Activated CD4-positive, alpha-beta memory T cell treated with anti-CD3 and anti-CD28 coated beads, Interleukin-2, amount 10 ng/mL, durations not matched to agents 7 days and 5 days (primary cell): ENCODE measurements at places on chromosomes 4 and X. TPM values are rescaled to one million over a fixed set of nuclear protein-coding genes. Genes with fewer than 3 reads are reported as not detected.
A peak's percentile ranks its signal among the peaks of the same experiment; 100 is the strongest.

GRCh38 chr4:140081641-140082390 is 72.2 kb downstream of the MAML3 start:
- no peak overlapping the region for H3K27ac ChIP-seq
- peaks cover 3% of the 10 kb centered on the region for H3K36me3 ChIP-seq
- peaks cover 15% of the 10 kb centered on the region for H3K4me1 ChIP-seq
- H3K4me3 ChIP-seq: no peak overlapping the region

DNA sequence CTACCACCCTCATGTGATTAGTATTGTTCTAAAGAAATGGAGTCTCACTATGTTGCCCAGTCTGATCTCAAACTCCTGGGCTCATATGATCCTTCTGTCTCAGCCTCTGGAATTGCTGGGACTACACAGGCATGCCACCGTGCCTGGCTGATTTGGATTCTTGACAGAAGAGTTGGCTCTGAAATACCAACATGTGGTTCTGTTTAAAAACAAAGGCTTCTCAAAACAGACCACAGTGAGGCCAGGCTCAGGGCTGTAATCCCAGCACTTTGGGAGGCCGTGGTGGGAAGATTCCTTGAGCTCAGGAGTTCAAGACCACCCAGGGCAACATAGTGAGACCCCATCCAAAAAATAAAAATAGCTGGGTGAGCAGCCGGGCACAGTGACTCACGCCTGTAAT is 126.7 kb downstream of the DHRSX start:
- H3K27ac ChIP-seq: no peak overlapping the region
- peaks cover 19% of the 10 kb centered on the region for H3K36me3 ChIP-seq
- no peak overlapping the region for H3K4me3 ChIP-seq
- no peak for DNase-seq
- peaks cover 17% of the 10 kb centered on the region for H3K4me1 ChIP-seq

- no peak for DNase-seq
- H3K27ac ChIP-seq: peak overlapping the region; percentile 95
- H3K36me3 ChIP-seq: peaks cover 41% of the 10 kb centered on the region
- no peaks in the 10 kb centered on the region for H3K27me3 ChIP-seq
- H3K4me3 ChIP-seq: peak overlapping the region; percentile 94
Observed at GRCh38 chr4:56466910-56467283, 520 bp upstream of the SRP72 start.

DNA sequence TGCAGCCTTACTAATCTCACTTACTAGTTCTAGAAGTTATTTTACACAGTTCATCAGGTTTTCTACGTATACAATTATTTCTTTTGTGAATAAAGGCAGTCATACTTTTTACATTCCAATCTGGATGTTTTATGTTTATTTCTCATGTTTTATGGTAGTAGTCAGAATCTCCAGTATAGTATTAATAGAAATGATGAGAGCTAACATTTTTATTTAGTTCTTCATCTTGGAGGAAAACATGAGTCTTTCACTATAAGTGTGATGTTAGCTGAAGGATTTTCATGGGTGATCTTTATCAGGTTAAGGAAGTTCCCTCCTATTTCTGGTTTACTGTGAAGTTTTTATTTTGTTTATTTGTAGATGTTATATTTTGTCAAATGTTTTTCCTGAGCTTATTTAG is 256.1 kb upstream of the GIMD1 start:
- no peaks in the 10 kb centered on the region for H3K27me3 ChIP-seq
- H3K36me3 ChIP-seq: no peaks in the 10 kb centered on the region
- no peak for DNase-seq
- no peaks in the 10 kb centered on the region for H3K4me1 ChIP-seq

DNA sequence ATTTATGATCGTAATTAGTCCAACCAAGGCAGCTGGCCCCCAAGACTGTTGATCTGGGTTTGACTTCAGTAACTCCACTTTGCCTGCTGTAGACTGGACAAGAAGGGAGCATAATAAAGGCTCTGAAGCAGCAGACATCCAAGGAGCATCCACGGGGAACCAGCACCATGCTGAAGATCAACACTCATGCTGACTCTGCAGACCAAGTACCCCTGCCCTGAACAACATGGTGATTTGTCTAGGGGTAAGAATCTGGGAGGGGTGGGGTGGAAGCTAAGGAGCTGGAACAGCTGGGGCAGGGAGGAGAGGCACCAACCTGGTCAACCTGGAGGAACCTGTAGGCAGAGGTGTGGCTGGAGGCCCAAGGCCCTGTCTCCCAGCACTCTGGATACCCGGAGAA is 2.1 kb downstream of the TEC start:
- peaks cover 13% of the 10 kb centered on the region for H3K4me1 ChIP-seq
- H3K27ac ChIP-seq: no peak overlapping the region
- DNase-seq: no peak
- no peak overlapping the region for H3K4me3 ChIP-seq
- H3K27me3 ChIP-seq: no peaks in the 10 kb centered on the region

Gene ESX1
- total RNA-seq: not detected

Gene MAGEA8
- not detected for total RNA-seq

Gene PLP1
- not detected for total RNA-seq

Gene RBMXL3
- not detected for total RNA-seq

Gene NPY5R
- total RNA-seq: not detected

Gene FGFBP1
- total RNA-seq: not detected
